Activated T-helper 2 cell treated with anti-CD3 and anti-CD28 coated beads, Interferon-gamma antibody, Interleukin-2, Interleukin-4, amounts not matched to agents 10 μg/mL and 5 μg/mL and 100 μg/mL, durations not matched to agents 14 hours and 24 hours and 36 hours (primary cell): ENCODE measurements at places on chromosomes 16 and 17. TPM values are rescaled to one million over a fixed set of nuclear protein-coding genes. Genes with fewer than 3 reads are reported as not detected.

DNA sequence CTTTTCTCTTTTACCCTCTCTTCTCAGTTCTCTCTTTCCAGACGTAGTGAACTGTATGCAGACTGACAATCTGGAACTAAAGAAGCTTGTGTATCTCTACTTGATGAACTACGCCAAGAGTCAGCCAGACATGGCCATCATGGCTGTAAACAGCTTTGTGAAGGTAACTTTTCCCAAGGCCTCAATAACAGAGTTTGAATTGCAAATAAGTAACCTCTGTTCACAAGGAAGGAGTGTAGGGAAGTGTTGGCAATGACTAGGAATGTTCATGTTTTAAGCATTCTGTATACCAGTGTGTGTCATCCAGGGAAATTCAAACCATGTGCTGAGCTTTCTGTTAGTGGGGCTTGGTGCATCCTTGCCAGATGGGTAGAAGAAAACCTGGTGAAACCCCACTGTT is 18.6 kb downstream of the AP2B1 start:
- DNase-seq, result no peak
- no peaks in the 10 kb centered on the region for H3K4me1 ChIP-seq
- no peaks in the 10 kb centered on the region for H3K27me3 ChIP-seq
- H3K36me3 ChIP-seq, result peaks cover 59% of the 10 kb centered on the region
- H3K27ac ChIP-seq, result no peak overlapping the region

DNA sequence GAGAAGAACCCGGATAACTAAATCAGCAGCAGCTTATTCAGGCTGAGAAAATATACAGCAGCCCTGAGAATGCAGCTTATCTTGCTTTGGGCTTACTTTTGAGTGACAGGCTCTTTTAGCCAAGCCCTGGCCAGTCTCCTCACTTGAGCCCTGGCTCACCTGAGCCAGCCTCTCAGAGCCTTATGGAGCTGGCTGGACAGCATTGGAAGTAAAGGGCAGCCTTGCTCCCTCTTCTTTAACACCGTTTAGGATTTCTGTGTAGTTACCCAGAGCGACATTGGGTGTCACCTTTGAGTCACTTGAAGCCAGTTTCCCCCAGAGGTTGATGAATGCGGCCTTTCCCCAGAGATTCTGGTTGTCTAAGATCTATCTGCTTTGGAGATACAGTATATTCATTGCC is 7.7 kb upstream of the NPIPB2 start:
- H3K4me1 ChIP-seq, result no peaks in the 10 kb centered on the region
- DNase-seq, result no peak
- no peak overlapping the region for H3K4me3 ChIP-seq
- H3K27me3 ChIP-seq, result no peaks in the 10 kb centered on the region

DNA sequence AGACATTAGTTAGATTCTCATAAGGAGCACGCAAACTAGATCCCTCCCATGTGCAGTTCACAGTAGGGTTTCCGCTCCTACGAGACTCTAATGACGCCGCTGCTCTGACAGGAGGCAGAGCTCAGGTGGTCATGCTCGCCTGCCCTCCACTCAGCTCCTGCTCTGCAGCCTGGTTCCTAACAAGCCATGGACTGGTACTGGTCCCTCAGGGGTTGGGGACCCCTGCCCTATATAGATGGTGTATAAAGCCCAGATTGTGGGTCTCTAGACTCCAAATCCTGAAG is 52.1 kb upstream of the LYRM9 start:
- no peaks in the 10 kb centered on the region for H3K36me3 ChIP-seq
- H3K4me3 ChIP-seq, result no peak overlapping the region
- no peaks in the 10 kb centered on the region for H3K4me1 ChIP-seq
- no peak for DNase-seq
- no peak overlapping the region for H3K27ac ChIP-seq

DNA sequence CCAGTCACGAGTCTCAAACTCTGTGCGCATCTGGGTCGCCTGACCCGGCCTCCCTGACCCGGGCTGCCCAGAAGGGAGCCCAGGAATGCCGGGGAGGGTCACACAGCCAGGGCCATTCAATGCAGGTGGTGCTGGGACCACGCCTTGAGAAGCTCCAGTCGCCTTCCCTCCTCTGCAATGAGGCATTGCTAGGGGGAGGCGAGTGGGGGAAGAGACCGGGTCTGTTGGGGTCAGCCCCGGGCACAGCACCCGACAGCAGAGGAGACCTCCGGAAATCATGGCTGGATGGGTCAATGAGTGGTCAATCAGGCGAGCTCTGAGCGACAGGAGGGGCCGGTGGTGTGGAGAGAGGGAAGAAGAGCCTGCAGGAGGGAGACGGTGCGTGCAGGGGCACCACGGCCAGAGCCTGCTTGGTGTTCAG is 13.3 kb downstream of the JPH3 start:
- no peaks in the 10 kb centered on the region for H3K36me3 ChIP-seq
- no peak overlapping the region for H3K4me3 ChIP-seq
- no peaks in the 10 kb centered on the region for H3K4me1 ChIP-seq
- H3K27ac ChIP-seq, result no peak overlapping the region
- no peak for DNase-seq
- no peaks in the 10 kb centered on the region for H3K27me3 ChIP-seq

DNA sequence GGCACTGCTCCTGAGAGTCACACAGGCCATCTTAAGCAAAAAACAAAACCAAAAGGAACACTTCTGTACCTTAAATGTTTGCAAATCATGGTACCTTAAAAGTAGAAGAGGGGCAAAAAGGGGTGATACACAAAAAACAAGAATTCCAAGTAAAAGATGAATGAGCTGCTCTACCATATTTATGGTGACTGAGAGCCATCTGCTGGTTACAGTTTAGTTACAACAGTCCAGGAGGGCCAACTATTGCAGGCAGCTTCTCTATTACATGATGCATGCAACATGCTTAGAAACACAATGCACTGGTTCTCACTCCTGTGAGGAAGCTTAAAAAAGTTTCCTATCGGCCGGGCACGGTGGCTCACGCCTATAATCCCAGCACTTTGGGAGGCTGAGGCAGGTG is 53.5 kb downstream of the STX8 start:
- no peaks in the 10 kb centered on the region for H3K36me3 ChIP-seq
- H3K27me3 ChIP-seq, result no peaks in the 10 kb centered on the region
- H3K4me3 ChIP-seq, result no peak overlapping the region
- DNase-seq, result no peak
- no peak overlapping the region for H3K27ac ChIP-seq
- peaks cover 11% of the 10 kb centered on the region for H3K4me1 ChIP-seq

- no peak for DNase-seq
- H3K4me1 ChIP-seq, result peaks cover 22% of the 10 kb centered on the region
- H3K36me3 ChIP-seq, result peaks cover 11% of the 10 kb centered on the region
- H3K27me3 ChIP-seq, result no peaks in the 10 kb centered on the region
- H3K27ac ChIP-seq, result peak overlapping the region; percentile 72
Measured at GRCh38 chr17:65799869-65800268, 238.4 kb upstream of the AXIN2 start.

- peaks cover 11% of the 10 kb centered on the region for H3K4me1 ChIP-seq
- H3K27ac ChIP-seq, result no peak overlapping the region
- H3K4me3 ChIP-seq, result no peak overlapping the region
- DNase-seq, result no peak
Measured at GRCh38 chr17:42784811-42785592, 4.6 kb downstream of the WNK4 start.

DNA sequence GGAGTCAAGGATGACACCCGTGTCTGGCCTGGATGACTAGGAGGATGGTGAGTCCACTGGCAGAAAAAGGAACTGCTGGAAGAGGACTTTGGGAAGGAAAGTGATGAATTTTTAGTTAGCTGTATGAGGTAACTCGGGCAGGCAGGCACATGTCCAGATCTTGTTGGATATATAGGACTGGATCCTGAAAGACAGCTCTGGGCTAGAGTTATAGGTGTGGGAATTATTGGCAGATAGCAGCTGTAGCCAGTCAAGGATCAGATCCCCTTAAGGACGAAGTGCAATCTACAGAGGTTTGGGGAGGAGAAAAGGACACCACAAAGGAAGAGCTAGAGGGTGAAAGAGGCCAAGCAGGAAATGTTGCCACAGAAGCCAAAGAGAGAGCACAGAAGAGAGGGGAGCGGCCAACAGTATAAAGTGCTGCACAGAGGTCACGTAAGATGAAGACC is 10.1 kb downstream of the CYB5D1 start:
- peak overlapping the region; percentile 33 for H3K27ac ChIP-seq
- H3K4me1 ChIP-seq, result peaks cover 21% of the 10 kb centered on the region
- DNase-seq, result no peak
- no peaks in the 10 kb centered on the region for H3K27me3 ChIP-seq

- H3K27me3 ChIP-seq, result peaks cover 47% of the 10 kb centered on the region
- no peak for DNase-seq
- peaks cover 20% of the 10 kb centered on the region for H3K36me3 ChIP-seq
- H3K4me1 ChIP-seq, result peaks cover 18% of the 10 kb centered on the region
- H3K27ac ChIP-seq, result no peak within 1 kb of the TSS
Measured at GRCh38 chr17:1709971-1710806, at the start of gene TLCD2. TLCD2 (minus strand) TSS chr17:1710377; CDS start chr17:1710242, 135 bp downstream.

- H3K27me3 ChIP-seq, result peaks cover 4% of the 10 kb centered on the region
- no peak overlapping the region for H3K4me3 ChIP-seq
- H3K27ac ChIP-seq, result no peak overlapping the region
- peaks cover 2% of the 10 kb centered on the region for H3K4me1 ChIP-seq
Measured at GRCh38 chr16:87919681-87919994, 16.7 kb downstream of the CA5A start.

KRT9 gene
- total RNA-seq, result not detected in 2 replicates

GPR142 gene
- total RNA-seq, result not detected in 2 replicates

TBC1D3C gene
- total RNA-seq, result not detected in 2 replicates
